ENCODE measurements at places on chromosomes 2 and 18. TPM values are rescaled to one million over a fixed set of nuclear protein-coding genes. Genes with fewer than 3 reads are reported as not detected.

Gene EMX1
- total RNA-seq = not detected

Gene CCDC178
- 2.2 TPM for total RNA-seq

Gene G6PC2
- total RNA-seq = not detected

Gene TMEM247
- total RNA-seq = not detected
